ENCODE measurements at places on chromosomes 5 and 9.

- peak; percentile 87 for DNase-seq
Observed at GRCh38 chr5:52013523-52013922, 630.3 kb downstream of the ISL1 start.

GRCh38 chr5:129051283-129051682 is 43.3 kb upstream of the ISOC1 start:
- no peak for DNase-seq

GRCh38 chr5:174505621-174506020 is 218.8 kb upstream of the MSX2 start:
- DNase-seq: no peak

DNA sequence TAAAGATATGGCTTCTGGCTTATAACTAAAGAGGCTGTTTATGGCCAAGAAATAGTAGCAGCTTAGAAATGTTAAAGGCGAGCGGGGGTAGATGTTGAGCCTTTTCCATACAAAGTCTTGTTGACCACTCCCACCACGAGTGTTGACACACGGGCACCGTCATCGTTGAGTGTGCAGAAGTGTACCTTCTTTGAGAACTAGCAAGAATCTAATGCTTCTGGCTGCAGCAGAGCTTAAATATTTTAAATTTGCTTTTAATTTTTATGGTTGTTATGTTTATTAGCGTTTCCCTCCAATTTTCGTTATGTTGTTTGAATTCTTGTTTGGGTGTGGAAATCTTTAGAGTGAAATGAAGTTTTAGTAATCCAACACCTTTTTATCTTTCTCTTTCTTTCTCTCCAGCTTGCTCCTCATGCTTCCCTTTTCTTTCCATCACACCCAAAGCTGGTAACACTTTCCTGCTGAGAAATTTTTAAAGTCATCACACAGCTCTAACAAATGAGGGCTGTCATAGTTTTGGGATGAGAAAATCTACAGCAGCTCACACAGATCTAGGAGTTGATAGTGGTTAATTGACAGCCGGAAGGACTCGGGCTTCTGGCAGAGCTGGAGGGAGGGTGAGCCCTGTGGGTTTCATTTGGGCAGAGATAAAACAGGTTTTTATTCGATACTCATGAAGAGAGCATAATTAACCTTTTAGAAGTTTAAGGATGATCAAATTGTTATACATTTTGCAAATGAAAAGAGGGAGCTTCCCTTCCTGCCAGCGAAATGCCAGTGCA is 120.1 kb upstream of the ZNF608 start:
- DNase-seq: no peak

- DNase-seq: no peak
Observed at GRCh38 chr5:179874136-179874535, 15.5 kb upstream of the MRNIP start.

DNA sequence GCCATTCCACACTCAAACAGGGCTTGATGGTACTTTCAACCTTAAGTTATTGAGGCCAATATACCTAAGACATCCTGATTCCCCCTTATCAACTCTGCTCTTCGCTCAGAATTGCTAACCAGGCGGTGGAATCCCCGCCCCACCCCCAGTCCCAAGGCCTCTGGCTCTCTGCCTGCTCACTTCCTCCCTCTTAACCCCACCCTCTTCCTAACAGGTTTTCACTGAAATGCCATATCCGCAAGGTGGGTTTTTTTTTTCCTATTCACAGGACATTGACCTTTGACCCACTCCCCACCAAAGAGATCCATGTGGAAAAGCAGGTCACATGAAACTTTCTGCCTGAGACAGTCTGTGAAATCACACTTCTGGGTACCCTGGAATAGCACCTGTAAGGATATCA is 66.6 kb upstream of the IFNK start:
- DNase-seq: no peak

DNA sequence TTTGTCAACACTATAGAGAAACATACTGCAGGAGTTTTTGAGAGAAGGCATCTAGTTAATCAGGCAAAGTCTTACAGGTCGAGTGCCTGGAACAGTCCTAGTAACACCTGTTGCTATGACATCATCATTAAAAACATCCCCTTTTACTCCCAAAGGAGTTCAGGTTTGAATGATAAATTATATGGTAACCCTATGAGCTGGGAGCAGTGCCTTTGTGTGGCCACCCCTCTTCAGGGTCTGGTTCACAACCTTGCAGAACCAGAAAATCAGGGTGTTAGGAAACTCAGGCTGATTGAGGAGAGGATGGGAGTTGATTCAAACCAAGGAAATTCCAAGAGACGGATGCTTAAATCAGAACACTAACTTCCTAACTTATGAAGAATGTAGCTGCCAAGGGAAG is 179.1 kb upstream of the RASEF start:
- no peak for DNase-seq

GRCh38 chr5:15587916-15588315 is 87.9 kb downstream of the FBXL7 start:
- no peak for DNase-seq

DNA sequence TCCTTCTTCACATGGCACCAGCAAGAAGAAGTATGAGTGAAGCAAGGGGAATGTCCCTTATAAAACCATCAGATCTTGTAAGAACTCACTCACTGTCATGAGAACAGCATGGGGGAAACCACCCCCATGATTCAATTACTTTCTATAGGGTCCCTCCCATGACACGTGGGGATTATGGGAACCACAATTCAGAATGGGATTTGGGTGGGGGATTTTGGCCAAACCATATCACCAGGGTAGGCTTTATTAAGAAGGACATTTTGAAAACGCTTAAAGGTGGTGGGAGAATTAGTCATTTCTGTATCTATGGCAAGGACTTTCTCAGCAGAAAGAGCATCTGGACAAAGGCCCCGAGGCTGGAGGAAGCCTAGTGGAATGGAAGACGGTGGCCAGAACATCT is 100.2 kb upstream of the ADAMTS16 start:
- DNase-seq: no peak

- no peak for DNase-seq
Observed at GRCh38 chr9:126793686-126794417, 11.0 kb upstream of the ZBTB43 start.

DNA sequence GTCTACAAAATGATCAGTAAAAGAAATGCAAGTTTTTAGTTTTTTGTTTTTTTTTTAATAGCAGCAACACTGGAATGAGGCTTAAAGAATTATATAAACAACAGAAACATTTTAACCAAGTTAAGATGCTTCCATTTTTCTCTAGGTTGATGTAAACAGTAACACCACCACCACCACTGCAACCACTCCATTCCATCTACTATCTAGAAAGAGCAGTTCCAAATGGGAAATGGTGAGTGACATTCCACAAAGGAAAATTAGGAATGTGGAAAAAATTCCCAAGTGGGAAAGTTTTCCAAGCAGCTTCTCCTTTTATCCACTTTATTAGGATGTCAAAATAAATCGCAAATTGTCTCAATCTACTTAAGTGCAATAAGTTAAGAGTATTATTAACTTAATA is 32.6 kb downstream of the SLC38A9 start:
- DNase-seq: no peak

DNA sequence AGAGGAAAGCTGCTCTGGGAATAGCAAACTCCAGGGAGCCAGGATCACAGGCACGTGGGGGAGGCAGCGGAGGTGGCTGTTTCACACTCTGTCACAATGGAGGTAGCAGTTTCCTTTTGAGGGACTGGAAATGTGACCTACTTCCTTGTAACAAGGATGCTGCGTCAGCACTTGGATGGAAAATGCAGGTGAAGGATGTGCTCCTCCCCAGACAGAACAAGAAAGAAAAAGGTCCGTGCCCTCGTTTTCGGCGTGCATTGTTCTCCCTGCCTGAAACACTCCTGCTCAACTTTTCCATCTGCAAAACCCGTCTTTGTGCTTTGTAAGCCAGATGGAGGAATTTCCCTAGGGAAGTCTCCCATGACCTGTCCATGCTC is 55.1 kb upstream of the SH3PXD2B start:
- no peak for DNase-seq

DNA sequence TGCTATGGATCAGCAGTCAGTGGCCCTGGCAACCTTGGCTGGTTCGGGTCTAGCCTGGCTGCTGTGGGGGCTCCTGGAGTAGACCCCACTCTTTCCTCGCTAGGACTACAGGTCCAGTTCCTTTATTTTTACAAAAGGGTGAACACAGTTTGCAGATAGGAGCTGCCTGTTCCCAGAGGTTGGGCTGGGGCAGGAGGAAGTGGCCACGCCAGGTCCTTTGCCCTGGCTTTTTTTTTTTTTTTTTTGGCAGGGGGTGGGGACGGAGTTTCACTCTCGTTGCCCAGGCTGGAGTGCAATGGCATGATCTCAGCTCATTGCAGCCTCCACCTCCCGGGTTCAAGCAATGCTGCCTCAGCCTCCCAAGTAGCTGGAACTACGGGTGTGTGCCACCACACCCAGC is 7.9 kb downstream of the SLC2A6 start:
- no peak for DNase-seq

DNA sequence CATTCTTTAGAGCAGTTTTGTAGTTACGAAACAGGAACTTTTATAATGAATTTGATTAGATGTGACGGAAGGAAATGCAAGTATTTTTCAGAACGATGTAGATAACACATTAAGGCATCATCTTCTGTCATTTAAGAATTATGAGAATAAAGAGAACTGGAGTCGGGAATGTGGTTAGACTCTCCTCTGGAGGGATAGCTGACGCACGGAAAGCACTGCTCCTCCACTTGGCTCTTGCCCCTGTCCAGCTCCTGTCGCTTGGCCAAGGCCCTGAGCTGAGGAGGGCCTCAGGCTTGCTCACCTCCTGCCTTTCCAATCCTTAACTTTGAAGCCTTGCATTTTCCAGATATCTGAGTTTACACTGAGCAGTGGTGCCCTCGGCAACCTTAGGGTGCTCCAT is 60.5 kb downstream of the MAP1B start:
- no peak for DNase-seq

DNA sequence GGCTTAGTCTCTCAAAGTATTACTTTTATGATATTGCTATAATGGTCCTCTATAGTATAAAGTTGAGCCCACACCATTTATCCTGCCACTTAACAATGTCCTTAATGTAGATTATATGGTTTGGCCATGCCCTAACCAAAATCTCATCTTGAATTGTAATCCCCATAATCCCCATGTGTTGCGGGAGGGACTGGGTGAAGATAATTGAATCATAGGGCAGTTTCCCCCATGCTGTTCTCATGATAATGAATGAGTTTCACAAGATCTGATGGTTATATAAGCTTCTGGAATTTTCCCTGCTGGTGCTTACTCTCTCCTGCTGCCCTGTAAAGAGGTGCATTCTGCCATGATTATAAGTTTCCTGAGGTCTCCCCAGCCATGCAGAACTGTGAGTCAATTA is 498.8 kb downstream of the RAB3C start:
- DNase-seq: no peak

DNA sequence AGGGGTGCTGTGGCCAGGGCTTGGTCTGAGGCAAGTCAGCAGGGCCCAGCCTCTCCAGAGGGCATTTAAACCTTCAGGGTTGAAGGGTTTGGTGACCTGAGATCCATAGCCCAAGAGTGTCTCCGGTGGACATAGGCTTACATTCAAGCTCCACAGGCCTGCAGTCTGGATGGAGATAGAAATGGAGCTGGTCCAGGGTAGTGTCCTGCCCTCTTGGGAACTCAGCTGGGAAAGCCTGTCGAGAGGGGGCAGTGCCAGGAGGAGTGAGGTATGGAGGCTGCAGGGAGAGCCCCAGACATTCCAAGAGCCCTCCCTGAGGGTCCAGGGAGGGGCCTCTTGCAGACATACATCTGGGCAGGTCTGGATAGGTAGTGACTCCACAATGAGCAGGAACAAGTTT is 177.0 kb upstream of the MVB12B start:
- no peak for DNase-seq
